Glutamatergic neuron (in vitro differentiated cells): ENCODE measurements at places on chromosomes 5 and 9. TPM values are rescaled to one million over a fixed set of nuclear protein-coding genes. Genes with fewer than 3 reads are reported as not detected.

SAPCD2 gene
- 13.5 TPM for total RNA-seq

TAF11L6 gene
- total RNA-seq = not detected

NMUR2 gene
- total RNA-seq = not detected

HDHD3 gene
- 7.2 TPM for total RNA-seq

RFX3 gene
- total RNA-seq = 61.6 TPM

RFESD gene
- total RNA-seq = 1.1 TPM

CDX1 gene
- total RNA-seq = not detected

GRCh38 chr9:136323371-136323789, 4.0 kb upstream of the GPSM1 start:
- H3K4me3 ChIP-seq = no peak overlapping the region
- no peak for DNase-seq
- H3K27ac ChIP-seq = no peak overlapping the region
- H3K27me3 ChIP-seq = peaks cover 8% of the 10 kb centered on the region
- peaks cover 5% of the 10 kb centered on the region for H3K36me3 ChIP-seq

DNA sequence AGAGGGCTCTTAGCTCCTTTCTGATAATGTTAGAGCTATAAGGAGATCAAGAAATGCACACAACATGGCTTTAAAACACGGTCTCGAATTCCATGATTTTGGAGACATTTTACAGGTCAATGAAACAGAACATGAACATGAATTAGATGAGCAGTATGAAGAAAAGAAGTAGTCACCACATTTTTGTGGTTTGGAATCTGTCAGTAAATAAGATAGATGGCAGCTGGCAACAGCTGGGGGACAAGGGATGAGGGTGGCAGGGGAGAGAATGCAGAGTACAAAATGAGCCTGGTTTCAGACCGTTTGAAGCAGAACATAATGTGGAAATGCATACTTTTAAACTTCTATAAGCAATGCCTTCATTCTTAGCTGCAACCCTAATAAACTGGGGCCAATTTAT, 107.1 kb downstream of the OXCT1 start:
- no peak overlapping the region for H3K4me3 ChIP-seq
- H3K27me3 ChIP-seq = no peaks in the 10 kb centered on the region
- DNase-seq = no peak
- peaks cover 4% of the 10 kb centered on the region for H3K4me1 ChIP-seq

DNA sequence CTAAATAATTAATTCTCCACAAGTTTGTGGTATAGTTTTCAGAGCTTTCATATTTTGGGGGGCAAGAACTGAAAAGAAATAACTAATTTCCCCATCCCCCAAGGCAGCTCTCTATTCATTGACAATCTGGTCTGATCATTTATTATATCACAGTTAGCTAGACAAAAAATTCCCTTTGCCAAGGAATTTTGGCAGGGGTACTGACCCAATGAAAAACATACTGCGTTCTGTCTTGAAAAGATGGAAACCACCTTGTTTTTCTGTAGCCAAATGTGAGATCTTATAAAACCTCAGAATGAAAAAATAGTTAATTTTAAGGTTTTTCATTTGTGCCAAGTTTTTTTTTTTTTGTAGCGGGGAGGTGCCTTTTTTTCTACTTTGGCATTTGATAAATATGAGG, 1008.9 kb downstream of the EFNA5 start:
- H3K4me3 ChIP-seq = no peak overlapping the region
- H3K4me1 ChIP-seq = no peaks in the 10 kb centered on the region
- no peaks in the 10 kb centered on the region for H3K36me3 ChIP-seq

DNA sequence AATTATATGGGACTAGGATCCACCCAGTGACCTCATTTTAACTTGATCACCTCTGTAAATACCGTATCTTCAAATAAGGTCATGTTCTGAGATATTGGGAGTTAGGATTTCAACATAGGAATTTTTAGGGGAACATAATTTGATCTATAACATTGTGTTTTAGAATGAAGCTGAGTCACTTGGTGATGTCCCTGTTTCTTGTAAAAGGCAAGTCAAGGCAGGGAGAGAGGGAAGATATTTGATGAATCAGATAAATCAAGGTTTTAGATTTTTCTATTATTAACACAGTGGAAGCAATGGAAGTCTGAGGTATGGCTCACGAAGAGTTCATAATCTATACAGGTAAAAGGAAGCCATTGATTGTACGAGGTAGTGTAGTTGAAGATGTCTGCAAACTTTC, 11.8 kb upstream of the GPR151 start:
- H3K4me1 ChIP-seq = no peaks in the 10 kb centered on the region
- no peak overlapping the region for H3K4me3 ChIP-seq
- no peak overlapping the region for H3K27ac ChIP-seq
- H3K36me3 ChIP-seq = no peaks in the 10 kb centered on the region

GRCh38 chr5:54581831-54582548, 64.4 kb downstream of the SNX18 start:
- peaks cover 8% of the 10 kb centered on the region for H3K36me3 ChIP-seq
- H3K4me3 ChIP-seq = no peak overlapping the region
- DNase-seq = no peak
- H3K27ac ChIP-seq = no peak overlapping the region
- H3K27me3 ChIP-seq = peaks cover 5% of the 10 kb centered on the region

DNA sequence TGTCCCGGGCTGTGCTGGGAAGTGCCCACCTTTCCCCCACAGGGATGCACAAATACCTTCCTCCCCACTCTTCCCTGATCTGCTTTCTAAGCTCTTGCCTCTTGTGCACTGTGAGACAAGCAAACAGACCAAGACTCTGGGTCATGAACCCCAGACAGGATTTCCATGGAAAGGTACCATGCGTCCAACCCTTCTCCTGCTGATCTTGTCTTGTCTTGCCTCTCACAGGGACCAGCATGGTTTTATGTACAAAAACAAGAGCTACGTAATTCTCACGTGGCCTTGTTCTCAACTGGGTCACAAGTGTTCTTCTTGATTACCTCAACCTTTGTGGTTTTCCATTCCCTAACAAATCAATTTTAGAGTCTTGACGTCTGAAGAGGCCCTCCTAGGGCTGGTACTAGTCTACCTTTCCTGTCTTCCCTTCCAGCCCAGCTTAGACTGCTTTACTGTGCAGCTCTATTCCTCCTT, 176.5 kb upstream of the MAP3K1 start:
- no peak for DNase-seq
- H3K27ac ChIP-seq = no peak overlapping the region

DNA sequence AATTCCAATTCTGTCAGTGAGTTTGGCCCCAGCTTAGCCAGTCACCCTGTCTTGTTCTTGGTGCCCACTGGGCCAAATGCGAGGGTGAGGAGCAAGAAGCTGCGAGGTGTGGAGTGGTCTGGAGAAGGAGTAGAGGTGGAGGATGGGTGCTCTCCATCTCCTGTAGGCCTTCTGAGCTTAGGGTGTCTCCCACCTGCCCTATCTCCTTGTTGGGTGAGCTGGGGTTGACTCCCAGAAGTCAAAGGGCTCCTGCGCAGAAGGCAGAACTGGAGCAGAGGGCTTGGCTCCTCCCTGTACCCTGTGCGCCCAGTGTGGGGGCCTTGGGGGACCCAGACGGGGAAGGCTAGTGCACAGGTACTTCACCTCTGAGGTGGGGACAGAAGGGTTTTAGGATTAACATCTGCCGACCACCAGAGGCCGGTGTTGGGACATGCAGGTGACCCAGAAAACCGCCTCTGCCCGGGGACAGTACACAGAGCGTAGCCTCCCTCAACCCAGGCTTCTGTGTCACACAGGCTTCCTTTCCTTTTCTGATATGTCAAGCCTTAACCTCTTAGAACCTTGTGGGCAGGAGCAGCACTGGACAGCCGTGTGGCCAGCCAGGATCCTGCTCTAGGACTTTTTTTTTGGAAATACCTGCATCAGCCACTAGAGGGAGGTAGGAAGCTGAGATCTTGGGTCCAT, 16.9 kb downstream of the IL5 start:
- DNase-seq = no peak
- H3K27me3 ChIP-seq = peaks cover 5% of the 10 kb centered on the region
- H3K4me3 ChIP-seq = peak overlapping the region; percentile 47
- no peaks in the 10 kb centered on the region for H3K36me3 ChIP-seq

- H3K4me1 ChIP-seq = no peaks in the 10 kb centered on the region
- DNase-seq = no peak
- H3K36me3 ChIP-seq = peaks cover 5% of the 10 kb centered on the region
- no peaks in the 10 kb centered on the region for H3K27me3 ChIP-seq
These were observed 532.4 kb downstream of the TLR4 start for GRCh38 chr9:118236625-118237024.

GRCh38 chr9:18739641-18740318, 265.8 kb downstream of the ADAMTSL1 start:
- peaks cover 3% of the 10 kb centered on the region for H3K27me3 ChIP-seq
- H3K36me3 ChIP-seq = no peaks in the 10 kb centered on the region
- peaks cover 5% of the 10 kb centered on the region for H3K4me1 ChIP-seq
- no peak overlapping the region for H3K4me3 ChIP-seq
- no peak for DNase-seq

GRCh38 chr5:86411596-86411995, 206.1 kb upstream of the COX7C start:
- DNase-seq = no peak
- H3K36me3 ChIP-seq = no peaks in the 10 kb centered on the region
- no peak overlapping the region for H3K27ac ChIP-seq
- no peaks in the 10 kb centered on the region for H3K27me3 ChIP-seq
- peaks cover 4% of the 10 kb centered on the region for H3K4me1 ChIP-seq

DNA sequence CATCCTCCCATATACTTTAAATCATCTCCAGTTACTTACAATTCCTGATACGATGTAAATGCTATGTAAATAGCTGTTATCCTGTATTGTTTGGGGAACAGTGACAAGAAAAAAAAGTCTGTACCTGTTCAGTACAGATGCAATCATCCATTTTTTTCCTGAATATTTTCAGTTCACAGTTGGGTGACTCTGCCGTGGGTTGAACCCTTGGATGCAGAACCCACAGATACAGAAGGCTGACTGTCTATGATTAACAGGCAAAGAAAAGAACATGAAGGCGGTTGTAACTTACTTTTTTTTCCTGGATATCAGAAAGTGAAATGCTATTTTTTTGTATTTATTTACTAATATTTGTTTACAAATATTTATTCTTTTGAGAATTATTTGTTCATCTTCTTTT, 33.2 kb downstream of the DAP start:
- no peak overlapping the region for H3K27ac ChIP-seq
- H3K4me1 ChIP-seq = peaks cover 29% of the 10 kb centered on the region
- peaks cover 6% of the 10 kb centered on the region for H3K27me3 ChIP-seq

GRCh38 chr5:119410448-119411159, 41.7 kb upstream of the HSD17B4 start:
- no peak overlapping the region for H3K27ac ChIP-seq
- DNase-seq = no peak
- H3K4me1 ChIP-seq = peaks cover 2% of the 10 kb centered on the region
- no peaks in the 10 kb centered on the region for H3K36me3 ChIP-seq
- no peak overlapping the region for H3K4me3 ChIP-seq
- H3K27me3 ChIP-seq = no peaks in the 10 kb centered on the region

GRCh38 chr9:107883496-107884124, 394.0 kb upstream of the KLF4 start:
- H3K4me3 ChIP-seq = no peak overlapping the region
- no peaks in the 10 kb centered on the region for H3K36me3 ChIP-seq
- no peak for DNase-seq
- H3K4me1 ChIP-seq = no peaks in the 10 kb centered on the region

- no peak for DNase-seq
- no peaks in the 10 kb centered on the region for H3K27me3 ChIP-seq
- peaks cover 17% of the 10 kb centered on the region for H3K4me1 ChIP-seq
- H3K4me3 ChIP-seq = no peak overlapping the region
- no peak overlapping the region for H3K27ac ChIP-seq
These were observed 146.6 kb downstream of the KDM4C start for GRCh38 chr9:6904371-6904770.

DNA sequence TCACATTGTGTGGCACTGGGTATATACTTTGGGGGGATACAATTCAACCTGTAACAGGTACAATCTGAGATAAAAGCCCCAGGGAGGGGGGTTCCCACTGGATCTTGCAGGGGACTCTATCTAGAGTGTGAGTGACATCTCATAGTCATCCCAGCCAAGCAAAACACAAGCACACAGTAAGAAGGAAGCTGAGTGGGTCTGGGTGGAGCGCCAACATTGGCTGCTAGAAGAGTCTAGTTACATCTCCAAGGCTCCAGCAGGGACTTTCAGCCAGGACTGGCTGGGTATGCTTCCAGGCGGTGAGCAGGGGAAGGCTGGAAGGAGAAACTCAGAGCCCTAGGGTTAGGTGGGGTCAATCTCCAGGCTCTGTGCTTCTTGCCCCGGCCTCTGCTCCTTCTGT, 53.0 kb downstream of the IL31RA start:
- no peaks in the 10 kb centered on the region for H3K27me3 ChIP-seq
- H3K36me3 ChIP-seq = no peaks in the 10 kb centered on the region
- no peaks in the 10 kb centered on the region for H3K4me1 ChIP-seq
- no peak overlapping the region for H3K27ac ChIP-seq
- DNase-seq = no peak

DNA sequence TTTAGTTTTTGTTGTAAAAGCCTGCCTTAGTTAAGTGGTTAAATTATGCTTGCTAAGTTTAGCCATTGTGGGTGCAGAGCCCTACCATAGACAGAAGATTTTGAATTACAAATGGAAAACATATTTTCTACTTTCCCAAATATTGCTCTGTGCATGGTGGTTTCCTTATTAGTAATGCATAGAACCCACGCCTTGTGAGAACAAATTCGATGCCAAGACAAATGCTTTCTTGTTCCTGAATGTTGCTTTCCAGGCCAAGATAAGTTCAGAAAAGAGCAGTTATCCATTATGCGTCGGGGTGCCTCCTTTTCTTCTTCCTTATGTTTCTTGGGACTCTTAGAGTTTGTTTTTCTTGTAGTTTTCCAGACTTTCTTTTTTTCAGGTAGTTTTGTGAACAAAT, 31.0 kb upstream of the GARNL3 start:
- H3K27me3 ChIP-seq = no peaks in the 10 kb centered on the region
- H3K36me3 ChIP-seq = no peaks in the 10 kb centered on the region
- DNase-seq = no peak
- no peaks in the 10 kb centered on the region for H3K4me1 ChIP-seq

DNA sequence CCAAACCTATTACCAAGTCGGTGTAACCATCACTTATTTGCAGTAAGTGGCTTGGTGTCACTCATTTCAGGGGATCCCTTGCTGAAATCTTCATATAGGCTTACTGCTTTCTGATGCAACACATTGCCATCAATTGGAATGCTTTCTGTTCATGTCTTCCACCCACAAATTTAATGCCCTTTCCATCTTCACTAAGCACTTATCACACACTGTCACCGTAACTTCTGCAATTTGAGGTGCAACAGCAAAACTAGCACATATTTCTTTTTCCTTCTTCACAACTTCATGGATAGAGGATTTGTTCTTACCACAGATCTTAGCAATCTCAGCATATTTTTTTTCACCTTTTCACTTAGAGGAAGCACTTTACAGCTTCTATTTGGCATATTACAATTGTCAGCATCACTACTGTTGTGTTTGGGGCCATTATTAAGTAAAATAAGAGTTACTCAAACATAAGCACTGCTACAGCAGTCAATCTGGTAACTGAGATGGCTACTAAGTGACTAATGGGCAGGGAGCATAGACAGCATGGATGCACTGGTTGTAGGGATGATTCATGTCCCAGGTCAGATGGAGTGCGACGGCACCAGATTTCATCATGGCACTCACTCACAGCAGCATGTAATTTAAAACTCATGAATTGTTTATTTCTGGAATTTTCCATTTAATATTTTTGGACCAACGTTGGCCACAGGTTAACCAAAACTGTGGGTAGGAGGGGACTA, 70.1 kb downstream of the PIP5K1B start:
- DNase-seq = no peak
- H3K27me3 ChIP-seq = no peaks in the 10 kb centered on the region
- no peak overlapping the region for H3K27ac ChIP-seq
- H3K4me1 ChIP-seq = no peaks in the 10 kb centered on the region
- H3K4me3 ChIP-seq = no peak overlapping the region
